Iris pigment epithelial cell (primary cell): ENCODE measurements at places on chromosomes 16 and 17.

DNA sequence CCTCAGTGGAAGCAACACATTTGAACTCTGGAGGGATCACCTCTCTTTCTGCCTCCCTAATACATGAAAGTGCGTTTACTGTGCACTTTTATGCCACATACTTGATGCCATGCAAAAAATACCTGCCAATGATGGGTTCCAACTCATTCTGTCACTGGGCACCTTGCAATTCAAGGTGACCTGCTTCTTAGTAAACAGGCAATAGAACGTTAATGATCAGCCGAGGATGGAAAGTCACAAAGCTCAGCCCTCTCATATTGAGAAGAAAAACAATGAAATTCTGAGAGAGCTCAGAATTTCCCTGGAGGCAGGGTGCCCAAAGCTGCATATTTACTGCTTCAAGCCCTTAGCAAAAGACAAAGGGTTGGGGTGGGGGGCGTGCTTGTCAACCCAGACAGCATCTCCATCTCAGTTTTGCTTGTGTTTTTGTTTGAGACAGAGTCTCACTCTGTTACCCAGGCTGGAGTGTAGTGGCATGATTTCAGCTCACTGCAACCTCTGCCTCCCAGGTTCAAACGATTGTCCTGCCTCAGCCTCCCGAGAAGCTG lies 23.2 kb downstream of the LITAF start:
- no peak for DNase-seq

GRCh38 chr17:33696102-33696501 lies 403.0 kb upstream of the ASIC2 start:
- no peak for DNase-seq

- DNase-seq = no peak
Observed at GRCh38 chr16:66510298-66510697, 39.6 kb downstream of the TK2 start.

DNA sequence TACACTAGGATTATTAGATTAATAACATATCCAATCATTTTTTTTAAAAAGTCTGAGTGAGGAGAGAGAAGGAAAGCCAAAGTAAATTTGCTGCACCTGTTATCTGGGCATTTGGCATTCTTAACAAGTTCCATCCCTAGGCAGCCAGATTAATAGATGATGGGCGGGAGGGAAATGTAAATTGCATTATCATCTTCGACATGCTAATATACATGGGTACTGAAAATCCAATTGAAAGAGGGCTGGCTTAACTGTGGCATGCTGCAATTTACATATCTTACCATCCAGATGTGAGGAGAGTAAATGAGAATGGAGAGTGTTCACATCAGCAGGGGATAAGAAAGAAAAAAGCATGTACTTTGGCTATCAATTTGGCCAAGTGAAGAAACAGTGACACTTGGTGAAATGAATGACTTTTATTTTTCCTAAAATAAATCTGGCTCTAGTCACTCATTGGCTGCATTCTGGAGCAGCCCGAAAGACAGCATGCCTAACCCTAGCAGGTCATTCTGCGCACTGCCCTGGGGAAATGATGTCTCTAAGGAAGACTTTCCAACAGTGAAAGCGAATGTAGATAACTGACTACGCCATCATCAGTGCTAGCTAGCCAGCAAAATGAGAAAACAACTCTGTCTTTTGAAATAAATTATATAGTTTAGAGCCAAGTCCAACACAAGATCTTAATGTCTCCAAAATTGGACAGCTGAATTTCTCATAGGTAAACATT lies 57.9 kb downstream of the HYDIN start:
- no peak for DNase-seq

- DNase-seq = peak; percentile 65
Observed at GRCh38 chr16:72247821-72248253, 75.9 kb upstream of the PMFBP1 start.

- no peak for DNase-seq
Observed at GRCh38 chr17:8927395-8927794, 38.1 kb downstream of the PIK3R5 start.

DNA sequence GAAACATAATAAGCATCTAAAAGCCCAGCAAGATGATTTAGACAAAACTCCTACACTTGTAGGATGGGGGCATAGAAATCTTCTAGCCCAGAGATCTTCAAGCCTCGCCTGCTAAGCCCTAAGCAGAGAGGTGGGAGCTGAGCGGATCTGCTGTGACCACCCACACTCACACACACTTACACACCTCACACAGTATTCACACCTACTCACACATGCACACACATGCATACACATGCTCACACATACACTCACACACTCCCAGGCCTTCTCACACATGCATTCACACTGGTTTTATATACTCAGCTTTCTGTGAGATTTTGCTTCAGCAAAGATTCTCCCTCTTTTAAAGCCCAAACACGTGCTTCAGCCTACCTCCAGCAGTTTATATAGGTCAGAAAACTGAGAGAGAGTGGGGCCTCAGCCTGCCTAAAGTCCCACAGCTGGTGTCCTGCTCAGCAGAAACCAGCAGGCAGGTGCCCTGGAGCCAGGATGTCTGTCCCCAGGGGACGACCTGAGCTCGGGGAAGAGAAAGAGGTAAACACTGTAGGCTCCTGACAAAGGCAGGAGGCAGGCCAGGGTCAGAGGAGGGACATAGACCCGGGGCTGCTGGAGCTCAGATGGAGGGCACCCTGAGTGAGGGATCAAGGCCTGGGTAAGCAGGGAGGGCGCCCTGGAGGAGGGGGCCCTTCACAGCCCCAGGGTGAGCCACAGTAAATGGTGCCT lies 12.0 kb upstream of the KRT19 start:
- DNase-seq = no peak

DNA sequence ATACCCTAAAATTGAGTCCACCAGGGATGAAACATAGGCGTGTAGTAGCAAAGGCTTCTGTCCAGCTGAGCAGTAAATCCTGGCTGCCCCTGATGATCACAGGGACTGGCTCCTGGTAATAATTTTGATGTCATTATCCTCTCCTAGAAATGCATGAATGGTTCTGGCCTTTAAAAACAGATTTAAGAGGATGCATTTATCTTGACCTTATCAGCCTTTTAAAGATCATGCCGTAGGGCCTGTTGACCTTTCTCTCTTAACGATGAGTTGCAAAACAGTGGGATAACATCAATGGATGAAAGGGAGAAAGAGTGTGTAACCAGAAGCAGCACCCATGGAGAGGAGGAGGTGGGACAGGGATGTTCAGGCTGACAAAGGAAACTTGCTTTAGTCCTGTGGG lies 128.5 kb downstream of the CA10 start:
- no peak for DNase-seq

DNA sequence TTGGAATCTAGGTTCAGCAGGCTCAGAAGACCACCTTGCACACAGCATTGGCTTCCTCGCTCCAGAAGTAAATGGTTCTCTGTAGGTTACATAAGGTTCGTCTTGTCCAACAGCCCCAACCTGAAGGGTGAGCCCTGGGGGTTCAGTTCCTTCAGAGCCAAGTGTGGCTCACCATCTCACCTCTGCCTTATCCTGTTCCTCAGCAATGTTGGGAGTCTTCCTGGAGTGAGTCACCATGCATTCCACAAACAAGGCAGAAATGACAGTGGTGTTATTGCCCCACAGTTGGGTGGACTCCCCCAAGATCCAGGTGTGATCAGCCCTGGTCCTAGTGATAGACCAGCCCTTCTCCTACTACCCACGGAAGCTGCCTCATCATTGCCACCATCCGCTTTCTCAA lies 26.8 kb upstream of the SMPD3 start:
- no peak for DNase-seq

DNA sequence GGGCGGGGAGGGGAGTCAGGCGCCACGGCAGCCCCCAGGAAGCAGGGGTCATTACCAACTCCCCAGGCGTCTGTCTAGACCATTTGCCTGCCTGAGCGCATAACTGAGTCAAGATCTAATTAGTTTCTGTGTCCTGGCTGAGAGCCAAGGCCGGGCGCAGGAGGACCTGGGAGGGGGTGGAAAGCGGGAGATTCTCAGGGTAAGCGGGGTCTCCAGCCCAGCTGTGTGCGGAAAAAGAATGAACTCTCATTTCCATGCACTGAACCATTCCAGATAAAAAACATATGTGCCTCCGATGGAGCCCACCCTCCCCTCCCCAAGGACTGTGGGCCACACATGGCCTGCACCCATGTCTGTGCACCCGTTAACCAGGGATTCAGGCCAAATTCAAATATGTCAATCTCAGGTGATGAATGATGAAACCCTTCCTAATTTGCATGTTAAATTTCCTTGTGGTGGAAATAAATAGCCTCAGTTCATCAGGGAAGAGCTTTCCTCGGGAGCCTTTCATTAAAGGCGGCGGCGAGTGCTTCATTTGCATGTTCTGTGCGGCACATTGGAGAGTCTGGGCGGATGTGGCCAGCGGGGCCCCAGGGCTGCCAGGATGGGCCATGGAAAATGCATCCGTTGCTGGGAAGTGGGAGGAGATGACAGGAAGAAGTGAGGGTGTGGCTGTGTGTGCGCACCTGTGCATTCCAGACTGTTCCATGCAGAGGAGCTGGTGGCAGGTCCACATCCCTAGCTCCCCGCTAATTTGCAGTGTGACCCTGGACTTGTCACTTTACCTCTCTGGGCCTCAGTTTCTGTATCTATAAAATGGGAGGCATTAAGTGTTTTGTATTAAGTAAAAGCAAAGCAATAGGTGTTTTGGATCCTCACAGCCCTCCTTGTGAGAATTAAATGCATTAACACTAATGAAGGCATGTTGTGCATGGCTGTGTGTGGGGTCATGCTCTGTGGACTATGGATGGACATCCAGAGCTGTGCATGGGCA lies 151.1 kb downstream of the SDK2 start:
- DNase-seq = no peak

GRCh38 chr17:78044280-78044835 lies 84.2 kb downstream of the TMC6 start:
- DNase-seq = no peak

GRCh38 chr16:14110728-14111251 lies 39.7 kb downstream of the MRTFB start:
- DNase-seq = peak; percentile 16

DNA sequence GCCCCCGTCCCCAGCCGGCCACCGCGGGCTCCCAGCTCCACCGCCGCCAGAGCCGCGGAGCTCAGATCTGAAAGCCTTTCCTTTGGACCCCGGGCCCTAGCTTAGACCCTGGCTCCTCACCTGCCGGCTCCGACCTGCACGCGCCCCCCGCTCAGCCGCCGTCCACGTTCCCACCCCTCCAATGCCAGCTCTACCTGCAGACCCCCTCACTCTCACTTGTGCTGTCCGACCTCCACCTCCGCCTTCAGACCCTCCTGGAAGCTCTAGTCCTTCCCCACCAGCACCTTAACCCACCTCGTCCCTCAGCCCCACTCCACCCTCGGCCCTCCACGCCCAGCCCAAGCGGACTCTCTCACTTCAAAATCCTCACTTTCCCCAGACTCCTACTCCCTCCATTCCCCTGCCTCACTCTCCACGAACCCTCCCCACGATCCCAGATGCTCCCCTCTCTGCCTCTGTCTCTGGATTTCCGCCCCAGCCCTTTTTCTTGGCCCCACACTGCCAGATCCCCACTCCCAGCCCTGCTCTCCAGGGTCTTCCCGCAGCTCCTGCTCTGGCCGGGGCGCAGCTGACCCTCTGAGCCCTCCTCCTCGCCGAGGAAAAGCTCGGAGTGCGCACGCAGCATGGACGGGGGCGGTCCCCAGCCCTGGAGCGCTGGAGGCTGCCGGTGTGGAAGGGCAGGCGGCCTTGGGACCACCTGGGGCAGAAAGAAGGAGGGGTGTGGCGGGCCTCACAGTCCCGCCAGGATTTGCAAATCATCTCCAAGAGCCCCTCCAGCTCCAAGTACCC lies at the start of gene TMEM114:
Gene TMEM114 (minus strand): TSS at position 612 of the 789 bp plus-strand sequence. CDS start 673 bp downstream, outside the sequence.
- DNase-seq = no peak

GRCh38 chr17:35695613-35696012 lies 35.8 kb upstream of the RASL10B start:
- DNase-seq = no peak

DNA sequence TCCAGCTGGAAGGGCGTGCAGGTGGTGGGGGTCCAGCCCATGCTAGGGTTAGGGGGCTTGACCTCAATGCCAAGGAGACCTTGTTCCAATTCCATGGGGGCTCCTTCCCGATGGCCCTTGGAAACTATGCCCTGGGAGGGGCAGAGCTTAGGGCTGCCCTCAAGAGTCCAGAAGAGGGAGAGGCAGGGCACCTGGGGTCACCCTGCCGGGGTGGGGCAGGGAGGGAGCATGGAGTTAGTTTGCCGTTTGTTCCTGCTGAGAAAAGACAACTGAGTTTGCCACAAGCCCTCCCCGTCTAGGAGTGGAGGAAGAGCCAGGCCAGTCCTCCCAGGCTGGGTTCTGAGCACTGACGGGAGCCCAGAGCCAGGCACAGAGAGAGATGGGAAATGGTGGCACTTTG lies 21.4 kb downstream of the MMP15 start:
- DNase-seq = no peak

DNA sequence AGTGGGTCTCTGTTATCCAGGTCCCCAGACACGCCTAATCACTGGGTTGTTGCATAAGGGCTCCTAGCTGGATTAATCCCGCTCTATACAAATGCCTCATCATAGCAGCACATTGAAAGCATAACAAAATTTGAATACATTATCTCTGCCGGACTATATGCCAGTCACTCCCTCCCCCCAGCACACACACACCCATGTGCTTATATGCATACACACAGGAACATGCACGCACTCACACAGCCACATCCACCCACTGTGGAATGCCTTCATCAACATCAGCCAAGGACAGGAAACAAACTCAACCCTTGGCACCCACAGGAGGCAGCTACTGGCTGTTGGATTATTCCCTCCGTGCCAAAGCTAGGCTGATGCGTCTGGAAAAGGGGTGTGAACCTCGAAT lies 3.5 kb upstream of the CDH13 start:
- DNase-seq = no peak

GRCh38 chr16:11440657-11441012 lies 95.4 kb downstream of the RMI2 start:
- DNase-seq = no peak

DNA sequence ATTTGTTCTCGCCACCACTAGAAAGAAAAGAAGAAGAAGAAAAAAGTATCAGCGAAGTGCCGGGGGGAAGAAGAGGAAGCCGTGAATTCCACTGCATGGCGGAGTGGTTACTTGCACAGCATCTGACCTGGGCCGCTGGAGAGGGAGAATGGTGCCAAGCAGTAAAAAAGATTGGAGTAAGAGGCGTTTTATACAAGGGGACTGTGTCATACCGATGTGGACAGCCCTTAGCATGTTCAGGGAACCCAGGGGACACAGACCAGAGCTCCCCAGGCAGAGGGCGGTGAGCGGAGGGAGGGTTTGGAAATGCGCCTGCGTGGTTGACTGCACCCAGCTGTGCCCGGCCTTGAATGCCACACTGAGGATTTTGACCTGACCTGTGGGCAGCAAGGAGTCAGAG lies 52.8 kb downstream of the PLXDC1 start:
- DNase-seq = no peak

DNA sequence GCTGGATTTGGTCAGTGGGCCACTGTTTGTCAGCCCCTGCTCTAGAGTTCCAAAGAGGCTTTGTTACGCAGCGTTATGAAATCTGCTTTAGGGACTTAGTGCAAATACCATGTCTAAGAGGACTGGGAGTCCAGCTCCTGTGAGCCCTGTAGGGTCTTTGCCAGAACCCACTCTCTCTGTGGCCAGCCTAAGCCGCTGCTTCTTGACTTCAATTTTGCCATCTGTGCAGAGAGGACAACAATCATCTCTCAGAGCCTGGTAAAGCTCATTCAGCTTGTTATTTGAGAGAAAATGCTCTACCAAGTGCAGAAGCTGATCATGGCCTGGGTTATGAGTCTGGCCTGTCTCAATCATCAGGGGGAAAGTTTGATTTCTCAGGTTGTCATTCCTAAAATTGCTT lies 17.9 kb downstream of the CA10 start:
- DNase-seq = no peak
